ENCODE measurements at places on chromosomes 3 and 15.

- no peak overlapping the region for H3K27ac ChIP-seq
- no peaks in the 10 kb centered on the region for H3K36me3 ChIP-seq
- H3K4me3 ChIP-seq, result no peak overlapping the region
- H3K27me3 ChIP-seq, result no peaks in the 10 kb centered on the region
These were observed 6.0 kb downstream of the AMIGO3 start for GRCh38 chr3:49713336-49714105.

GRCh38 chr3:124451630-124452317 is 278.5 kb upstream of the UMPS start:
- H3K4me1 ChIP-seq, result peaks cover 12% of the 10 kb centered on the region
- no peak for DNase-seq
- H3K27ac ChIP-seq, result no peak overlapping the region
- no peaks in the 10 kb centered on the region for H3K36me3 ChIP-seq

DNA sequence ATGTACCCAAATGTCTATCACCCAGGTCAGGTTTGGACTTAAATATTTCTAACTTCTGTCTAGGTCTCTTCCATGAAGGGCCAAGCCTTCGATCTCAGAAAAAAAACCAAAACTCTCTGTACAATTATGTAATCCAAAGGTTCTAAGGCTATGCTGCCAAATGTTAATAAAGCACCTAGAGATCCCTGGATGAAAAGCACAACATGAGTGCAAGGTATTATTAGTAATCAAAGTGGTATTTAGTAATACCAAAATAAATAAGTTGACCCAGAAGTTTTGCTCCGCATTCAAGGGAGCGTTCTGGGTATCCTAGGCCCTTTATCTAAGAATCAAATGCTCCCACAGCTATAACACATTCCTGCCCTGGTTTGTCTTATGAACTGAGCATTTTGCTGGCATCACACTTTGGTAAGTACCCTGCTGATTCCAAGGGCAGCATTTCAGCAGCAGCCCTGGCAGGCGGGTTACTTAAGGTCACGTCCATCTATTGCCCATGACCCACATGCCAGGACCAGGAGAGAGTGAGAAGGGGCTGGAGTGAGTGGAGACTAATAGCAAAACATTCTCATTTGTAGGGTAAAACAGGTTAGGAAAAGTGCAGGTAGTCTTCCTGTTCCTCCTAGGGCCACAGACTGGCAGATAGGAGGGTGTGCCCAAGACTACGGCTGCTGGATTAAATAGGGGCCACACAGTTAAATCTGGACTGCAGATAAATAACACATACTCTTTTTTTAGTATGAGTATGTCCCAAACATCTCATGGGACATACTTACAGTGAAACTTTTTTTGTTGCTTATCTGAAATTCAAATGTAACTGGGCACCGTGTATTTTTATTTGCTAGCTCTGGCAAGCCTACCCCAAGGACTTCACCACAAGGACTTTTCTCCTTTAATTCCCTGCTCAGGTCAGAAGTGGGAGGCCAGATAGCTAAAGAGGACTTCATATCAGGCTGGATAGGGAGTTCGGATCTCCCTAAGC is 76.0 kb upstream of the SNRK start:
- no peak for DNase-seq
- no peak overlapping the region for H3K27ac ChIP-seq
- peaks cover 10% of the 10 kb centered on the region for H3K4me1 ChIP-seq
- H3K4me3 ChIP-seq, result no peak overlapping the region

GRCh38 chr3:47409688-47410416 is 29.0 kb downstream of the PTPN23 start:
- H3K4me3 ChIP-seq, result no peak overlapping the region
- H3K27ac ChIP-seq, result no peak overlapping the region
- H3K4me1 ChIP-seq, result no peaks in the 10 kb centered on the region
- no peaks in the 10 kb centered on the region for H3K27me3 ChIP-seq

- no peak overlapping the region for H3K4me3 ChIP-seq
- H3K36me3 ChIP-seq, result no peaks in the 10 kb centered on the region
- no peaks in the 10 kb centered on the region for H3K27me3 ChIP-seq
- no peak overlapping the region for H3K27ac ChIP-seq
- DNase-seq, result no peak
These were observed 350.3 kb downstream of the TUSC7 start for GRCh38 chr3:117059956-117060270.

- H3K4me3 ChIP-seq, result peak overlapping the region; percentile 98
- H3K4me1 ChIP-seq, result peaks cover 57% of the 10 kb centered on the region
- peaks cover 59% of the 10 kb centered on the region for H3K36me3 ChIP-seq
- DNase-seq, result no peak
- no peaks in the 10 kb centered on the region for H3K27me3 ChIP-seq
These were observed 695 bp downstream of the RPL32 start for GRCh38 chr3:12840591-12841148.

All from WTC11 (cell line).